CD4-positive, alpha-beta T cell treated with Interleukin-6 for 4 hours (primary cell): ENCODE measurements at places on chromosomes 6 and 20.

DNA sequence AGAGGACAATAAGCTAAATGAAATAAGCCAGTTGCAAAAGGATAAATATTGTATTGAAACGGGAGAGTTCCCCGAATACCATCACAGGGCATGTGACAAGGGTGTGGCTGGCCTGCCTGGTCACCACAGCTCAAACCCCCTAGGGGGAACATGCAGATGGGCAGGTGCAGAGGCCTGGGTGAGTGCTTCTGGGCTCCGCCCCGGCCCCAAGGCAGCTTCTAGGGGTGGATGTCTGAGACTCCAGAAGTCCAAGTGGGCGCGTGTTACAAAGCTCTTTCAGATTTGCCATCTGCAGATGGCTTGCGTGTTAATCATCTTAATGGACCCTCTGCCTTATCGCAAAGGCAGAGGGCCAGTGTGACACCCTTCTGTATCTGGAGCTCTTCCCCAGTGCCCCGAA lies 559.2 kb upstream of the IMPG1 start:
- DNase-seq, result no peak

DNA sequence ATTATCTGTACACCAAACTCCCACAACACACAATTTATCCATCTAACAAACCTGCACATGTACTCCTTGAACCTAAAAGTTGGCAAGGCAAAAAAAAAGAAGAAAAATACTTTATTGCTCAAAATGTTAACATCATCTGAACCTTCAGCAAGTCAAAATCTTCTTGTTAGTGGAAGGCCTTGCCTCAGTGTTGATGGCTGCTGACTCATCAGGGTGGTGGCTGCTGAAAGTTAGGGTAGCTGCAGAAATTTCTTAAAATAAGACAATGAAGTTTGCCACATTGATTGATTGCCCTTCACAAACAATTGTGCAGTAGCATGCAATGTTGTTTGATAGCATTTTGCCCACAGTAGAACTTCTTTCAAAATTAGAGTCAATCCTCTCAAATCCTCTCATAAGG lies 2.7 kb upstream of the WFDC11 start:
- no peak for DNase-seq

GRCh38 chr6:125346201-125346925 lies 44.6 kb upstream of the HDDC2 start:
- DNase-seq, result no peak

- DNase-seq, result no peak
Measured at GRCh38 chr6:113908801-113909200, 51.7 kb downstream of the MARCKS start.

DNA sequence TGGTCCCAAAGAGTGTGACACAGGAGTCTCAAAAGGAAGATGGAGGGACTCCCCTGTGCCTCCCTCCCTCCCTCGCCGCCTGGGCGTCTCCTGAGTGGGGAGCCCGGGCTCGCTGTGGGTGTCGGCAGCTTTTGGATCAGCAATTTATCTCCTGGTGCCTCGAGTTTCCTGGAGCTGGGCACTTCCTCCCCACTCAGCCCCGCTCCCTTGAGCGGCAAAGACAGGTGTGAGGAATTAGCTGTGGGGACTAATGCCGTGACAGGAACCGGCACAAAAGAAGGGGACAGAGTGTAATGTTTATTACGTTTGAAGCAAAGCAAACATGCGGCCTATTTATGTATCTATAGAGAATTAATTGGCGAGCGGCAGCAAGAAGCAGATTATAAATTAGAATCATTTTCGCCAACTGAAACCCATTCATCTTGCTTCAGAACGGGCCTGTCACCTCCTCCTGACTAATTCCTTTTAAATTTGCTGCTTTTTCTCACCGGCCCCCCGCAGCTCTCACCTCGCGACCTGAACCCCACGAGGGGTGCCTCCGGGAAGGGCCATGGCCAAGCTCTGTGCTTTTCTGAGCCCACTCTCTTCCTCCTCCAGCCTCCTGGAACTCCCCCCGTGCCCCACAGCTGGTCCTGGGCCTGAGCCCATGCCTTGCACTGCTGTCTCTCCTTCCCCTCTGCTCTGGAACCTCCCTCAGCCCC lies 8.8 kb upstream of the CDH22 start:
- DNase-seq, result no peak

GRCh38 chr6:101268541-101268940 lies 125.0 kb upstream of the GRIK2 start:
- DNase-seq, result no peak

DNA sequence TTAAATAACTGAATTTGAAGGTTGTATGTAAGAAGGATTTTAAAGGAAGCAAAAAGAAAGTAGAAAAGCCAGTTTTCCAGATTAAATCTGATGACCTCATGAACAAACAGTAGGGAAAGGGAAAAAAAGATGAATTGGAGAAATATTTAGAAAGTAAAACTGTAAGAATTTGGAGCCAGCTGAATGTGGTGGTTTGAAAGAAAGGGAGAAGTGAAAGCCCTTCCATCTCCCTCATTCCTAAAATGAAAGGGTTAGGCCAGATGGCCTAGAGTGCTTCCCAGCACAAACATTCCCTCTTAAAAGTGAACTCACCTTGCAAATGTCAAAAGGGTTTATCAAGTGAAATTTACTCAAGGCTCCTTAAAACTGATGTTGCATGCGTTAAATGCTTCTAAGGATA lies 139.3 kb upstream of the COL21A1 start:
- no peak for DNase-seq

GRCh38 chr6:138271451-138271850 lies 53.2 kb upstream of the PBOV1 start:
- DNase-seq, result no peak

GRCh38 chr6:142597836-142598235 lies 296.0 kb downstream of the ADGRG6 start:
- DNase-seq, result no peak
